ENCODE measurements at places on chromosomes 12 and 14.

DNA sequence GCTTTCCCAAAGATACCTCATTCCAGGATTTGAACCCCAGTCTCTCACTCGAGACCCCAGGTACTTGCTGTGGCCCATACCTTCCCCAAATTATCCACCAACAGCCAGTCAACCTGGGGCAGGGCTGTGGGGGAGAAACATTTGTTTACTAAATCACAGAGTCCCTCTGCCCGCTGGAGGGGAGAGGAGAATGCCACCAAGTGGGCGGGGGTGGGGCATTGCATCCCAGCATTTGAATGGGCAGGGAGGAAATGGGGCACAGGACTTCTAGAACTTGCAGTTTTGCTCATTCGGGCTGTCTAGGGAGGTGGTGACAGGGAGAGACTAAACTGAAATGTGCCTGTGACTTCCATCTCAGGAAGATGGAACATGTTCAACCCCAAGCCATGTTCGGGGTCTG lies 10.9 kb upstream of the SERPINA9 start:
- DNase-seq: no peak

- no peak for DNase-seq
Observed at GRCh38 chr12:93154753-93155480, 222.8 kb upstream of the NUDT4 start.

GRCh38 chr14:26765301-26765700 lies 167.5 kb upstream of the NOVA1 start:
- DNase-seq: no peak

DNA sequence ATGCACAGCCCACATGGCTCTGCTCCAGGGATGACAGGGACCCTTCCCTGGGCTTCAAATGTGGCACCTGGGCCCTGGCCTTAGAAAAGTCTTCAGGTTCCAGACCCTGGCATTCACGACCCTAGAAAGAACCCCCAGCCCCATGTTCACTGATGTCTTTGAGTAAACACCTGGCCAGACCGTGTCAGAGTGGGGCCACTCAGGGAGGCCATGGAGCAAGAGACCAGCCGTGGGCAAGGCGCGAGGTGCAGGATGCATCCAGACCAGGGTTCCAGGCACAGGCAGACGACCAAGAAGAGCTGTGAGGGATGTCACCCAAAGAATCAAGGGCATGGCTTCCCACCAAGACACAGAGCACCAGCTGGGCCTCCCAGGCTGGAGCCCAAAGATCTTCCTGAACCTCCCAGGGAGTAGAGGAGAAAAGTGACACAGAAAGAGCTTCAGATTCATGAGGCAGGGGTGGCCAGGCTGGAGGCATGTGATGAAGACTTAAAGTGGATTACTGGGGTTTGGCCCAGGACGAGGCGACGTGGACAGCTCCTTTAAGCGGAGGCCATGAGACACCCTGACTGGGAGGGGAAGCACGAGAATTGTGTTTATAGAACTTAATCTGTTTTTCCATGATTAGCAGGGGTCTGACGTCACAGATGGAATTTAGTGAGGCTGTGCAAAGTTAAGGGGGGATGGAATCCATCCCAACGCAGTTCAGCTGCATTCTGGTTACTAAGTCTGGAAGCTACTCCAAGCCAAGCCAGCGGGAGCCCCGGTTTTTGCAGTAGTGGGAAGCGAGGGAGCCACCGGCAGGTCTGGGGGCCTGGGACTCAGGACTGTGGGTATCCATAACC lies 61.6 kb downstream of the ARL6IP4 start:
- no peak for DNase-seq

- no peak for DNase-seq
Observed at GRCh38 chr12:110677982-110678381, 10.9 kb downstream of the HVCN1 start.

GRCh38 chr12:3470296-3470695 lies 20.7 kb upstream of the PRMT8 start:
- no peak for DNase-seq

GRCh38 chr14:90426031-90426540 lies 29.3 kb downstream of the CALM1 start:
- no peak for DNase-seq

GRCh38 chr14:101972126-101972866 lies 7.9 kb downstream of the DYNC1H1 start:
- DNase-seq: no peak

DNA sequence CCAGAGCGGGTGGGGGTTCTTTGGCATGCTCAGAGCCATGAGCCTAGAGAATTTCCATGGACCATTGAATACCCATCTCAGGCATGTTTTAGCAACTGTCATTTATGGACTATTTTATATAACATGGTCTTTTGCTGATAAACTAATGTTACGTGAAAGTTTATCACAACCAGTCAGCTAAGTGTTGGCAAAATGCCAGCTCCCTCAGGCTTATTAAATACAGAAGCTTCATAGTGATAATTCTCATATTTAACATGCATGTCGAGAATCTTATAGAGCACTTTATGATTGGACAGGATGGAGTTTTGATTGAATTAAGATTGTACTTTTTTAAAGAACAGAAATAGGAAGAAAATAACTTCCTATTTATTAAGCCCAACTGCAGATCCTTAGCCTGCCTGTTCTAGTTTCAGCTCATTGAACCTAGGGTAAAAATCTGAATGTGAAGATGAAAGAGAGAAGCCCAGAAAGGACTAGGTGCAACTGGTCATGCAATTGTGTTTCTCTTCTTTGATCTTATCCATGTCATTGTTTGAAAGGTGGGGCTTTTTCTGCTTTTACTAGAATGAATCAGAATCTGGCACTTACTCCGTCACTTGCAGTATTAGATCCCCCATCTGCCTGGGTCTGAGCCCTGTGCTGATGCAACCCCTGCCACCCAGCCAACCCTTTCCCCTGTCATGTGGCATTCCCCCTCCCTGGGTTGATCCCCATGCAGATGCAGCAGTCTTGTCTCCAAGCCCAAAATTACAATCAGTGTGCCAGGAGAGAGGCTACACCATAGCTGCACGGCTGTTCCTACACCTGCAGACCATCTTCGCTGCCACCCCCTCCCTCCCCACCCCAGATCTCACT lies 134.6 kb upstream of the EVL start:
- no peak for DNase-seq

DNA sequence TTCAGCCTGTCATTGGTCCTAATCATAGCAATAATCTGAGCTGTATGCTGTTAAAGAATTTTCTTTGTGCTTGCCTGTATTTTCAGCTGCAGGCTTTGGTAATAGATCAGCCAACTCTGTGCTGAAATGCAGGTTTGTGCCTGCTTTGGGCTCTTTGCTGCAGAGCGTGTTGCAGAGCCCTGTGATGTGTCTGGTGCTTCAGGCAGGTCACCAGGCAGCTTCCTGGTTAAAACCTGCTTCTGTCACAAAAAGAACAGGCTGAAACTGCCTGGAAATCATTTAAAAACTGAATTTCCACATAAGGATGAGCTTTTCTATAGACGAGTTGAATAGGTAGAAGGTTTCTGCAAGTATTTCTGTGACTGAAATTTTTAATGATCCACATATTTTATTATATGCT lies 3.1 kb downstream of the DIP2B start:
- DNase-seq: no peak

DNA sequence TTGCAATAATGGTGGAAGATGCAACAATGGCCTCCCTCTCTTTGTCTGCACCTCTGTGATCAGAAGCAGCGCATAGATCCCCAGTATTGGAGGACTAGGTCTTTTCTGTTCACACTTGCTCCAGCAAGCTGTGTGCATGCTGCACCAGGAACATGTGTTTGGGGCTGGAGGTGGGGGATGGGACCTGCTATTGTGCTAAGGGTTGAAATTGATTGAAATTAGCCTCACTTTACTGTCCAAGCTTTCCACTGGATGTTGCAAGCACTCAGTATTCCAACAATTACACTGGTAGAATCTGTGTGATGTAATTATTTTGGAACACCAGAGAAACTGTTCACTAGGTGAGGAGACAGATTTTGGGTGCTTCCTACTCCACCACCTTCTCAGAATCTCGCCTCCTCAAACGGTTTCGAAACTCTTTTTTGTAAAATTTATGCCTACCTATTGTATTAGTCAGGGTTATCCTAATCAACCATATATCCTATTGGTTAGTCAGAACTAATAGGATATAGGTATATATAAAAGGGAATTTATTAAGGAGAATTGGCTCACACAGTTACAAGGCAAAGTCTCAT lies 35.6 kb downstream of the IFT81 start:
- DNase-seq: no peak

GRCh38 chr12:120276734-120277133 lies 11.2 kb upstream of the PXN start:
- DNase-seq: no peak

DNA sequence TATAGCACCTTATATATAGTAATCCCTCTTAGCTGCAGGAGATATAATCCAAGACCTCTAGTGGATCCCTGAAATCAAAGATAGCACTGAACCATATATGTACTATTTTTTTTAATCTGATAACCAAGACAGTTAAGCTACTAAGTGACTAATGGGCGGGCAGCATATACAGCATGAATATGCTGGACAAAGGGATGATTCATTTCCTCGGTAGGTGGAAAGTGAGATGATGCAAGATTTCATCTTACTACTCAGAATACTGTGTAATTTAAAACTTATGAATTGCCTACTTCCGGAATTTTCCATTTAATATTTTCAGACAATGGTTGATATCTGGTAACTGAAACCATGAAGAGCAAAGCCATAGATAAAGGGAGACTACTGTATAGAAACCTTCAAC lies 36.2 kb downstream of the PRMT8 start:
- no peak for DNase-seq

- DNase-seq: no peak
Observed at GRCh38 chr14:77903937-77904617, 104.2 kb downstream of the ADCK1 start.

- DNase-seq: no peak
Observed at GRCh38 chr12:10067264-10067663, 31.5 kb downstream of the CLEC1A start.

DNA sequence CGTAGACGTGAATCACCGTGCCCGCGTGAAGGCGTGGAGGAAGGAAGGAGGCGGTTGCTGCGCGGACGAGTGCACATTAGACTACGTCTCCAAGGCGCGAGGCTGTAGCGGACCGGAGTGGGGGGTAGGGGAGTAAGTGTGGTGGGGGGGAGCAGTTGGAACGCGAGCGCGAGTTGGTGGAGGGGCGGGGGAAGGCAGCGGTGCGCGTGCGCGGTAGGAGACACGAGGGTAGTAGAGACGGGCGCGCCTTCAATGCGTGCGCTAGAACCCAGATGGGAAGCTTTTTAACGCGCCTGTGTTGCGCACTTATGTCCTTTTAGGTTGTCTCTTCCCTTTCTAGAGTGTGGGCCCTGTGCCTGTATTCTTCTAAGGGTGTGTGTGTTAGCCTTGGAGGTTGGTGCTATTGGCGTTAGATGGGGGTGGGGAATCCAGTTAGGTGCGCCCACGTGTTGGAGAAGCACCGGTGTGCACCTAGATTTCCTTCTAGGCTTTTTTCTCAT lies 604 bp downstream of the EIF4B start:
- DNase-seq: peak; percentile 44

DNA sequence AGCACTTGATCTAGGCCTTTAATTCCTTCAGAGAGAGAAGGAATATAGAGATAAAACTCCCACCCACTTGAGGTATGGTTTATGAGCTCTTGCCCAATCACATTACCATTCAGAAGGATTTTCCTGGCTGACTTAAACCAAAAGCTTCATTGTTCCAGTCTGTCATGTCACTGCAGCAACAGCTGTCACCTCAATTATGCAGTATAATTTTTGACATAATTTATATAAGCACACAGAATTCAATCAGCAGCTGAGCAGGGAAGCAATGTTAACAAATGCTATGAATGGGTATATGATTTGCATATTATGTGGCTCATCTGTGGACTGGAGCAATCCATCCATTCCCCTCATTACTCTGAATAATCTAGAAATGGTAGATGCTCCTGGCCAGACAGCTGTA lies 40.3 kb downstream of the CBX5 start:
- no peak for DNase-seq

GRCh38 chr12:87924149-87924548 lies 105.1 kb downstream of the C12orf50 start:
- DNase-seq: no peak

GRCh38 chr14:24312736-24313507 lies 1.6 kb downstream of the LTB4R start:
- DNase-seq: no peak

DNA sequence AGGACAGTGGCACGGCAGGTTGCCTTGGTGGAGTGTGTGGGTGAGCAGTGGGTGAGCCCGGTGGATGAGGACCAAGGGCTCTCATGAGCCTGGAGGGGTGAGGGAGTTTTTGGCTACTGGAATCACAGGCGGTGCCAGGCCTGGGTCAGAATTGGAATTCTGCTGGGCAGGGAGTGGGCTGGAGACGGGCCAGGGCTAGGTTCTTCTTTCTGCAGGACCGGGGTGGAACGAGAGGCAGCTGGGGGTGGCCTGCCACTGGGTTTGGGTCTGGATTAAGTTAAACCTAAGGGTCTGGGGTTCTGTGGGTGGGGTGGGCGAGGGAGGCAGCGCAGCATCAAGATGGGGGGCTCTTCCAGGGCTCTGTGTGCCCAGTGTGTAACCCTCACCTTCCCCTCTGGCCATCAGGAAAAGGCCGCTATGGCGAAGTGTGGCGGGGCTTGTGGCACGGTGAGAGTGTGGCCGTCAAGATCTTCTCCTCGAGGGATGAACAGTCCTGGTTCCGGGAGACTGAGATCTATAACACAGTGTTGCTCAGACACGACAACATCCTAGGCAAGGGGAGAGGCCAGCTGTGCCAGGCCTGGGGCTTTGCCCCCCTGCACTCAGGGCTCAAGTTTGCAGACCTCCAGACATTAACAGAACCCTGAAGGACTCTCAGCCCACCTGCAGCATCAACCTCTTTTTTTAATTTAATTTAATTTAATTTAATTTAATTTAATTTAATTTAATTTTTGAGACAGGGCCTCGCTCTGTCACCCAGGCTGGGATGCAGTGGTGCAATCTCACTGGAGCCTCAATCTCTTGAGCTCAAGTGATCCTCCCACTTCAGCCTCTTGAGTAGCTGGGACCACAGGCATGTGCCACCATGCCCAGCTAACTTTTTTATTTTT lies 7.0 kb downstream of the ACVRL1 start:
- no peak for DNase-seq

DNA sequence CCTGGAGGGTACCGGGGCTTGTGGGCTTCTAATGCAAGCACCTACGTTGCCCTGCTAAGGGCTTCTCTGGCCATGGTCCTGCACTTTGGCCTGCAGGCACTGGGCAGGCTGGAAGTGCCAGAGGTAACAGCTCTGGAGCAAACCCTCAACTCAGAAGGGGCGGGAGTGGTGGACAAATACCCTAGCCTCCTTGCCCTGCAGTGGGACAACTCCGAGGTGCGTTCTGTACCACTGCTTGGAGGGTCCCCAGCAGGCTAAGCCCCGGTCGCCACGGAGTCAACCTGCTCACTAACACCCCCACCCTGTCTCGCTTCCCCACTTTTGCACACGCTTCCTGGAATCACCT lies 20.4 kb upstream of the BEGAIN start:
- no peak for DNase-seq

GRCh38 chr14:72643317-72643801 lies 250.5 kb downstream of the DPF3 start:
- no peak for DNase-seq

DNA sequence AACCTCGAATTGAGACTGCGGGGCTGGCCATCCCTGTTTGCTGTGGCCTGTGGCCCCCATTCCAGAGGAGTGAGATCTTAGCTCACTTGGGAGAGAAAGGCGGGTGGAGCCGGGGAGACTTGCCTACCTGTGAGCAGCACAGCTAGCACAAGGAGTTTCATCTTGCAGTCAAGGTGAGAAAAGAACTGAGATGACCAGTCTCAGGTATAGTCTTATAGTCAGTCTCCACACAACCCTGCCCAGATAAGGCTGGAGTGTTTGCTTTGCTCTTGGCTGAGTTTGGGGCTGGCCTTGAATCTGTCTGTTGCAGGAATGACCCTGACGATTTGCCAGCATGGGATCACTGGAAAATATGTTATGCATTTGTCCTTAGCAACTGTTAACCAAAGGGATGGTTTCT lies at the start of gene PLA2G1B:
Gene PLA2G1B (minus strand): TSS at position 187 of the 400 bp plus-strand sequence. CDS start 26 bp downstream, at position 161.
- DNase-seq: no peak

- no peak for DNase-seq
Observed at GRCh38 chr14:28375295-28375694, 391.3 kb upstream of the FOXG1 start.
